ENCODE measurements at places on chromosomes 7 and 10.

DNA sequence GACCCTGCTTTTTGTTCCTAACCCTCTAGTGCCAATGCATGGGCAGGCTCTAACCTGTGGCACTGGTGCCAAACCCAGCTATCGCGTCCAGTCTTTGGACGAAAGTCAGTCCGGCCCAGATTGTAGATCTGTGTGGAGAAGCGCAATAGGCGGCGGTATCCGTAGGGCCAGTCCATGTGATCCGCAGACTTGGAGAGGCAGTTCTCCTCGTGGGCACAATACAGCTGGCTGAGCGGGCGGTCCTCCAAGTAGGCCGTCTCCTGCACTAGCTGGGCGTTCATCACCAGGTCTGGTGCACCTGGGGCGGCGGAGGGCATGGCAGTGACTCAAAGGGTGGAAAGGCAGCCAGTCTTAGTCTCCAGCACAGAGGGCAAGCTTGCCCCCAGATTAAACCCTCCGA lies 14.5 kb downstream of the LOXL4 start:
- peaks cover 35% of the 10 kb centered on the region for H3K36me3 ChIP-seq
- DNase-seq: no peak
- no peaks in the 10 kb centered on the region for H3K27me3 ChIP-seq
- no peaks in the 10 kb centered on the region for H3K4me1 ChIP-seq

DNA sequence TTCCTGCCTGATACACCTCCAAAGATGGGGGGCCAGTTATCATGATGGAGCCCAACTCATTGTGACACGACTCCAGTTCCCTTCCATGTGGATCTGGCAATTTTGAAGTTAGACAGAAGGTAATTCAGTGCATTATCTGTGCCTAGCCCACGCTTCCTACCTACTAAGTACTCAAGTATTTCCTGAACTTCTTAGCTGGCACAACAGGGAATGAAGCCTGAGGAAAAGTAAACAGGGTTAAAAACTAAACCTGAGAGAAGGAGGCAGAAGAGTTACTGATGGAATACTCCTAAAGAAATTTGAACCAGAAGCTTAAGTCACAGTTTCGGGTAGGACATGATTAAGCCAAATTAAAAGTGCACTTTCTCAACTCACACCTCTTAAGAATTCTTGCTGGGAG lies 1.1 kb upstream of the SEC31B start:
- no peak overlapping the region for H3K27ac ChIP-seq
- no peak for DNase-seq
- peaks cover 6% of the 10 kb centered on the region for H3K4me1 ChIP-seq
- H3K27me3 ChIP-seq: peaks cover 16% of the 10 kb centered on the region
- H3K4me3 ChIP-seq: no peak overlapping the region

DNA sequence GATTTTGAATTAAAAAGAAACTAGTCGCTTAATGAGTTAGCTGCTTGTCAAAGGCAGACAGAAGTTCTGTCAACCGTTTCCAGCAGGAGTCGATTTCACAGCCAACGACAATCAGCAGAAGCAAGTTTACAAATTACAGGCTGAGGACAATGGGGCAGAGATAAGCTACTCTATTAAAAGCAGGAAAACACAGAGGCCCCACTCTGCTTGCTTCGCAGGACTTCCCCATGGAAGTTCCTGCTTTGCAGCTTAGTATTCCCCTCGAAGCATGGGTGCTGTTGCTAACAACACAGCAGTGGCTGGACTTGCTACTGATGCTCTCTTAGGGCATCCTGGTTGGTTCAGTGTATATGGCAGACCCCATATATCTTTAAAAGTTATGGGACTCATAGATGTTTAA lies 50.8 kb upstream of the KLF6 start:
- peak; percentile 76 for DNase-seq
- H3K4me1 ChIP-seq: peaks cover 5% of the 10 kb centered on the region
- no peak overlapping the region for H3K4me3 ChIP-seq
- H3K27me3 ChIP-seq: no peaks in the 10 kb centered on the region

DNA sequence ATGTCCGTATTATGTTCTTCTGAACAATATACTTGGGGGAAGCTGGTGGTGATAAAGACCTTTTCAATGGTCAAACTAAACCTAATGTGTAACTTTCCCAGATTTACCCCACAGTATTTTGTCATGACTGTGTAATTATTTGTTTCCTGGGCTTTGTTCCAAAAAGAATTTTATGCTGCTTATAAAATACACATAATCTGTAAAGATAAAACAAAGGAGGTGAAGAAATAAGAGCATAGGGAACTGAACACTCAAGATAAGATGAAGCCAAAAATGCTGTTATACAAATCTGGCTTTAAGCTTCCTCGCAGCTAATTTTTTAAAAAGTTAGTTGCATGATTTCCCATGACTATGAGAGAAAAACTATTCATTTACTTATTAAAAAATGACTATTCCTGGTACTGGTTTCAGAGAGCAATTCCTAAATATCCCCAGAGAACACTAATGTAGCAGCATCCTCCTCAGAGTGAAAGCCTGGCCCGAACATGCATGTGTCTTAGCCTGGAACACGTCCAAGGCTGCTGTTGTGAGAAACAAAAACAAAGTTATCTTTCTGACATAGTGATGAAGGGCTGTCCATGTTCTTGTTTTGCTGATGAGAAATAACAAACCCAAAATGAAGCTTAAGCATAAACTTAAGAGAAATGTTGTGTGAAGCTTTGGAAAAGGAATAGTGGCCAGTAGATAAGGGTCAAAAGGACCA lies 33.9 kb downstream of the MALSU1 start:
- H3K27ac ChIP-seq: no peak overlapping the region
- H3K4me1 ChIP-seq: peaks cover 6% of the 10 kb centered on the region
- peaks cover 33% of the 10 kb centered on the region for H3K36me3 ChIP-seq
- no peak overlapping the region for H3K4me3 ChIP-seq
- DNase-seq: no peak

- DNase-seq: no peak
- H3K27me3 ChIP-seq: no peaks in the 10 kb centered on the region
- H3K4me1 ChIP-seq: no peaks in the 10 kb centered on the region
- no peak overlapping the region for H3K27ac ChIP-seq
These were observed 619.4 kb downstream of the CNTNAP2 start for GRCh38 chr7:146735992-146736391.

- H3K36me3 ChIP-seq: no peaks in the 10 kb centered on the region
- H3K27ac ChIP-seq: no peak overlapping the region
- H3K4me1 ChIP-seq: no peaks in the 10 kb centered on the region
- no peak for DNase-seq
These were observed 241.8 kb downstream of the TEX36 start for GRCh38 chr10:125441151-125441550.

- DNase-seq: no peak
- no peaks in the 10 kb centered on the region for H3K4me1 ChIP-seq
- no peak overlapping the region for H3K27ac ChIP-seq
These were observed 74.9 kb downstream of the ADRA2A start for GRCh38 chr10:111151595-111152307.

- H3K4me1 ChIP-seq: peaks cover 4% of the 10 kb centered on the region
- H3K36me3 ChIP-seq: no peaks in the 10 kb centered on the region
- no peaks in the 10 kb centered on the region for H3K27me3 ChIP-seq
- no peak overlapping the region for H3K4me3 ChIP-seq
These were observed 800.0 kb downstream of the LRMDA start for GRCh38 chr10:76231286-76231934.

DNA sequence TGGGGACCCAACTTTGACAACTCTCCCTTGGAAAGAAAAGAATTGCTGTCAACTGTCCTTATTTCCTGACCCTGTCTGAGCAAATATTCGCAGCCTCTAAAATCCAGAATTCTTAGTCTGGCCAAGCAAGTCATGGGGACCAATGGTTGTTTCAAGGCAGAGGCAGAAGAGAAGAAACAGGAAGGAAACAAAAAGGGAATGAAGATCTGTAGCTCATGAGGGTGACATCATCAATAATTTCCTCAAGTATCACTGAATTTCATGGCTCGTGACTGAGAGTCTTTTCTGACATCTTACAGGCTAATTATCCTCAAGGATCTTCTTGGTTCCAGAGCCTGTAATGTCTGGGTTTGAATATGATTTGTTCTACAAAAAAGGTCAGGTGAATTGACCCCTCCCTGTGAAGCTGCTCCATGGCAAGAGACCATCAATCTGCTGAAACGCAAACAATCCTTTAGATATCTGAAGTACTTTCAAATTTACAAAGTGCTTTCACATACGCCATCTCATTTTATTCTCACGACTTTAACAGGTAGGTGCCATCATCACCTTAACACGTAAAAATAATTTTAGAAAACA lies 5.8 kb downstream of the CDK6 start:
- no peaks in the 10 kb centered on the region for H3K27me3 ChIP-seq
- H3K4me3 ChIP-seq: peak overlapping the region; percentile 80
- H3K36me3 ChIP-seq: peaks cover 2% of the 10 kb centered on the region
- peaks cover 9% of the 10 kb centered on the region for H3K4me1 ChIP-seq
- DNase-seq: no peak
- H3K27ac ChIP-seq: peak overlapping the region; percentile 87

- no peak overlapping the region for H3K27ac ChIP-seq
- H3K36me3 ChIP-seq: no peaks in the 10 kb centered on the region
These were observed 71.3 kb downstream of the MYOF start for GRCh38 chr10:93410697-93411348.

DNA sequence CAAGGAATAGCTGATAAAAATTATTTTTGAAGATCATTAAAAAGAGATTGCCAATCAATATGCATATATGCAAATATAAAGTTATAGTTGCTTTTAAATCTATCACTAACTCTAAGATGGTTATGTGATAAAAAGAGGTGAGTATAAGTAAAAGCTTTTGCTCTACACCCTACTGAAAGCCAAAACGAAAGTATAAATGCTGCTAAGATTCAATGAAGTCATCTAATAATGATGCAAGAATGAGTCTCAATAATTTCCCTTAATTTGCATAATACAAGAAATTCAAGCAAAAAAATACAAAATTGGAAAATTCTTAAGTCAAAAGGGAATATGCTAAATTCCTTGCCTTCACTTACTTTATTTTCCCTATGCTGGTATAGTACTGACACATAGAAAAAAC lies 75.2 kb downstream of the WAPL start:
- no peak overlapping the region for H3K27ac ChIP-seq
- peaks cover 3% of the 10 kb centered on the region for H3K4me1 ChIP-seq
- no peak overlapping the region for H3K4me3 ChIP-seq
- no peaks in the 10 kb centered on the region for H3K27me3 ChIP-seq
- H3K36me3 ChIP-seq: peaks cover 59% of the 10 kb centered on the region

DNA sequence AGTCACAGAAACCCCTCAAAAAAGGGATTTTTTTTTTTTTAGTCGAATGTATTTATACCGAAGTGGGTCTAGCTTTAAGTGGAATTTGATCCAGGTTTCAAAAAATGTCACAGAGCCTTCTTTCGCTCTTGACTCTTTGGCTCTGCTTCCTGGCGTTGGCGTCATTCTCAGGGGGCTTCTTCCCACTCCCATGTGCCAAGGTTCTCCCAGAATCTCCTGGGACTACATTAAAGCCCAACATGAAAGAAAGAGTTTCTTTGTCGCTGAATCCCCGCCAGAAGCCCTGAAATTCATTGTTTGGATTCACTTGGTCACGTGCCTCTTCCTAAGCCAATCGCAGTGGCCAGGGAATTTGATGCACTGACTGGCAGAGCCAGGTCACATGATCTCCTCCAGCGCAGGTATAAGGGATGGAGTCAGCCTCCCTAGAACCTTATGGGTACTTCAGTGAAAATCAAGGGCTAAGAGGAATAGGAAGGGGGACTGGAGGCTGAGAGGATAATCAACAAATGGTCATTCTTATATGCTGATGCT lies 101.2 kb downstream of the RPS24 start:
- no peaks in the 10 kb centered on the region for H3K4me1 ChIP-seq
- H3K27me3 ChIP-seq: no peaks in the 10 kb centered on the region
- DNase-seq: no peak

DNA sequence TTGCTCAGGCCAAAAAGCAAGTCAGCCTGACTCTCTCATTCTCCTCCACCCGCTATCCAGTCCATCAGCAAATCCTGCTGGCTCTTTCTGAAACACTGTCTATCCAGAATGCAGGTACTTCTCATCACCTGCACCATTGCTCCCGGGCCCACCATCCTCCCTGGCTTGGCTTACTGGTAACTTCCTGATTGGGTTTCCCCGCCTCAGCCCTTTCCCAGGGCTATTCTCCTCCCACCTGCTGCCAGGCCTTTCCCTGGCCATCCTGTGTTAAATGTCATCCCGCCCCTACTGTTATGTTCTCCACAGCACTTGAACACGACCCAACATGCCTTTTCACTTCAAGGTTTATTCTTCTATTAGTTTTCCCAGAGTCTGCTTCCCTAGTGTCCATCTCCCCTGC lies 124.0 kb downstream of the CNNM2 start:
- no peaks in the 10 kb centered on the region for H3K36me3 ChIP-seq
- H3K27ac ChIP-seq: no peak overlapping the region
- no peaks in the 10 kb centered on the region for H3K27me3 ChIP-seq
- no peak overlapping the region for H3K4me3 ChIP-seq

- peak; percentile 31 for DNase-seq
- H3K36me3 ChIP-seq: no peaks in the 10 kb centered on the region
- no peak overlapping the region for H3K27ac ChIP-seq
- H3K27me3 ChIP-seq: peaks cover 15% of the 10 kb centered on the region
- H3K4me3 ChIP-seq: peak overlapping the region; percentile 35
- H3K4me1 ChIP-seq: no peaks in the 10 kb centered on the region
These were observed 100.1 kb downstream of the HIP1 start for GRCh38 chr7:75638594-75639070.

DNA sequence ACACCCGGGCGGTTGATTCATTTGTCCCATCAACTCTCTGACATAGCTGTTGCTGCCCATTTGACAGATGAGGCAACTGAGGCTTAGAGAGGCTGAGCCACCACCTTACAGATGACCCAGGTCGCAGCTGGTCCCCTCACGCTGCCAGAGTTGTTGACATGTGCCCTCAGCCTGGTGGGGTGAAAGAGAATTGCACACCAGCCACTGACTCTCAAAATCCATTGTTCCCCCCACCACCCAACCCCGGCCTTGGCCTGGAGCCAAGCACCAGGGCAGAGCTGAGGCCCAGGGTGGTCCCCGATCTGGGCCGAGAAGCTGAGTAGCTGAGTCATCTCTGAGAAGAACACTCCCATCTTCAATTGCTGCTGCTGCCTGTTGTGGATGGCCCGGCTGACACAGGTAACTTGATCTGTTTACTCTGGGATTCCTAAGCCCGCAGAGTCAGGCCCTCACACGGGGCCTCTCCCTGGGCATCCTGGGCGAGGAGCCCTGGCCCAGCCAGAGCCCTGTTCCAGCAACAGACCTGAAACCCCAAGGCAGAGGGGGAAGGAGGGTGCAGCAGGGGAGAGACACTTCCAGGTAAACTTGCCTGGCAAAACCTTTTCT lies 27.5 kb downstream of the PVRIG start:
- peak overlapping the region; percentile 38 for H3K27ac ChIP-seq
- peaks cover 4% of the 10 kb centered on the region for H3K4me1 ChIP-seq
- peak; percentile 49 for DNase-seq
- H3K4me3 ChIP-seq: no peak overlapping the region
